Germinal center (tissue), 1 donor: ENCODE measurements at places on chromosomes 16 and 17.
A peak's percentile ranks its signal among the peaks of the same experiment; 100 is the strongest.

DNA sequence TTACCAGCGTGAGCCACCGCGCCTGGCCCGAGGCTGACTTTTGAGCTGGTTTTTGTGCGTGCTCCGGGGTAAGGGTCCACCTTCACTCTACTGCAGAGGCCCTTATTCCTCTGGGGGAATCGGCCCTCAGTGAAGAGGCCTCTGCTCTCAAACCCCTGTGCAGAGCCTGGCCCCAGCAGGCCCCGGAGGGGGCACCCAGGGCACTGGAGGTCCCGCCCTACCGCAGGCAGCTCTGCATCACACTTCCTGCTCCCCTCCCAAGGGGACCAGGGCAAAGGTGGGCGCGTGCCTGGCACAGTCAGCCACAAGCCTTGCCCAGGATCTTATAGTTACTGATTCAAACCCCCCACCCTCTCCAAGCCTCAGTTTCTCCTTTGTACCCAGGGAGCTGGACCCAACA is 3.6 kb upstream of the UBE2I start:
- DNase-seq, result no peak

DNA sequence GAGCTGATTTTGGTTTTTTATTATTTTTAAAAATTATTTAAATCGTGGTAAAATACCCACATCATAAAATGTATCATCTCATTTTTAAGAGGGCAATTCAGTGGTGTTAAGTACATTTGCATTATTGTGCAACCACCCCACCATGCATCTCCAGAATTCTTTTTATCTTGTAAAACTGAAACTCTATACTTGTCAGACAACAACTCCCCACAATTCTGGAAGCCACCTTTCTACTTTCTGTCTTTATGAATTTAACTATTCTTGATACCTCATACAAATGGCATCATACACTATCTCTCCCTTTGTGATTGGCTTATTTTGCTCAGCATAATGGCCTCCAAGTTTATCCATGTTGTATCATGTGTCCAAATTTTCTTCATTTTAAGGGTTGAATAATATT is 97.9 kb downstream of the HS3ST3B1 start:
- no peak for DNase-seq

DNA sequence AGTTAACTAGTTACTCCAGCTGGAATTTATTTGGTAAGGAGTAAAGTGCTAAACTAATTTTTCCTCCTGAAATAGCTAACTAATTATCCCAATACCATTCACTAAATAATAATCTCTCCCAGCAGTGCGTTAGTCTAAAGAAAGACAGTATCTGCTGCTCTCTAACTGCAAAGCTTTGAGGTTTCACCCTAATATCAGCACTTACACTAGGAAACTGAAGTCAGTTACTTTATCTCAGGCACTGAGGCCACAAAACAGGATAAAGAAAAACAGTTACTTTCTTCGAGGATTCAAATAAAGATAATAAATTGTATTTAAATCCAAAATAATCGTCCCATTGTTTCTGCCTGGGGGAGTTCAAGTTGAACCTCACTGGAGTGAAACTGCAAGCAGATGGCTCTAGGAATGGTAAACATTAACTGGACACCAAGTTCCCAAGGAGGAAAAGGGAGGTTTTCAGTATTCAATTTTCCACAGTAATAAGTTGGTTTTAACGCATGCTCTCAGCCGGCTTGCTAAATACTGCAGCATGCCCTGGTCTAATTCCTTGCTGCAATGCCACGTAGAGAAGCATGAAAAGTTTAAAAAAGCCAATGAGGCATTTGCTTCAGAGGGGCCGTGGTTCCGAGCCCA is 20.0 kb upstream of the FOXJ1 start:
- DNase-seq, result no peak

DNA sequence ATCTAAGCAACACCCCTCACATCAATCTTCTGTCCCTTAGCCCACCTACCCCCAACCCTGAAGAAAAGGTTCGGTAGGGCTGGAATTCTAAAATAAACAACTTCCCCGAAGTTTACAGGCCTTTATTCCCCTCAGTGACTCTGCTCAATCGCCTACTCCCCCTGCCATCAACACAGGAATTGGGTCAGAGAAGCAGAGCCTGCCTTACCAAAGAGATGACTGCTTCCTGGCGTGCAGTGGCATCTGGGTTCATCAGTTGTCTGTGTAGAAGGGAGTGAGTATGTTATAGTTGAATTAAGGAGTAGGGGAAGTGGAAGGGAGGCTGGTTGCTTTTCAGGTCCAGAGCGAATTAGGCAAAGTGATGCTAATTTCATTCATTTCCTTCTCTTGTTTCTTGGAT is 12.7 kb downstream of the HEATR9 start:
- no peak for DNase-seq

- no peak for DNase-seq
Measured at GRCh38 chr17:57975044-57975443, 13.0 kb downstream of the VEZF1 start.

GRCh38 chr16:57434003-57434402 is 13.2 kb downstream of the CIAPIN1 start:
- no peak for DNase-seq

DNA sequence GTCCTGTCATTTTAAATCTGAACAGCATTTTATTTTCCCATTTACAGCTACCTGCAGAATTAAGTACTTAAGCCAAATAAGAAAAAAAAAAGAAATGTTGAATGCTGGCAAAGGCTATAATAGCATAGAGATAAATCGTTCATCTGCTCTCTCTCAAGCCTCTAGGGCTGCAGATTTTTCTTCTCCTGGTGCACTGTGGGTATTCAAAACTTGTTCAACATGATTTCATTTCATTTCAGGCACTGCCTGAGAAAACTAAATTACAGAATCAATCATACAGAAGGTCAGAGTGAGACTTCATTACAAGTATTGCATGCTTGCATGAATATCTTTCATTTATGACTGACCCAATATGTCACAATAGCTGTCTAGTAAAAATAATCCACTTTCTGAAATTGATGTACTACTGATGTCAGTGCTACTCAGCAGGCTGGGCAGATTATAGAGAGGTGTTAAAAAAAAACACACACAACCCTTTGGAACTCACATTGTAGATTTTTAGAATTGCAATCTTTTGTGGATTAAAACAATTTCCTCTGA is 86.2 kb downstream of the TOX3 start:
- DNase-seq, result no peak

- no peak for DNase-seq
Measured at GRCh38 chr17:17579691-17580090, 11.8 kb downstream of the PEMT start.

GRCh38 chr17:7133424-7133823 is 18.8 kb upstream of the ASGR2 start:
- DNase-seq, result peak; percentile 56

DNA sequence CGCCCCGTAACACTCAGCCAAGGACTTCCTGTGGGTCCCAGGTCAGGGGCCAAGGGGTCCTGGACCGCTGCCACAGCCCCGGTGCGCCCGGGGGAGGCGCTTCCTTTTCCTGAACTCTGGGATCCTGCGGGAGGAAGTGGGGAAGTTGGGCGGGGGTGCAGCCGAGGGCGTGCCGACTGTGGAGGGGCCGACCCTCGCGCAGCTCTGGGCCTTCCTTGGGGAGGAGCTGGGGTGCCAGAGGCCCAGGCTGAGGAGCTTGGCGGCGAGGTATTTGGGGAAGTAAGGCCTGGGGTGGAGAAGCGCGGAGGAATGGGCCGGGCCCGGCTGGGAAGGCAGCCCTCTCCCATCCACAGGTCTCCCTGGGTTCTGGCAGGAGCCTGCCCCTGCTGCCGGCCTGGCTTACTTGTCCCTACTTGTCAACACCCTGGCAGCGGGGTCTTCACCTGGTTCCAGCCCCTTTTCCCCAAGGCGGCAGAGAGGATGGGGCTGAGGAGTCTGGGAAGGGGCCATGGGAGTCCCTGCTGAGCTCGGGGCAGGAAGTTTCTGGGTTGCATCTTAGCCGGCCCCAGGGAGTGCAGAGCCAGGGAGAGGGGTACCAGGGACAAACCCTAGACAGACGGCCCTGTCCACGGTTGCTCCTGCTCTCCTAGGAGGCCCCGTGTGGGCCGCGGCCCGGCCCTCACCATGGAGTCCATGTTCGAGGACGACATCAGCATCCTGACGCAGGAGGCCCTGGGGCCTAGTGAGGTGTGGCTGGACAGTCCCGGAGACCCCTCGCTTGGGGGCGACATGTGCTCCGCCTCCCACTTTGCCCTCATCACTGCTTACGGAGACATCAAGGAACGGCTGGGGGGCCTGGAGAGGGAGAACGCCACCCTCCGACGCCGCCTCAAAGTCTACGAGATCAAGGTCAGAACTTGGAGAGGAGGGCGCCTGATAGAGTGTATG is 1.7 kb downstream of the TBKBP1 start:
- no peak for DNase-seq

DNA sequence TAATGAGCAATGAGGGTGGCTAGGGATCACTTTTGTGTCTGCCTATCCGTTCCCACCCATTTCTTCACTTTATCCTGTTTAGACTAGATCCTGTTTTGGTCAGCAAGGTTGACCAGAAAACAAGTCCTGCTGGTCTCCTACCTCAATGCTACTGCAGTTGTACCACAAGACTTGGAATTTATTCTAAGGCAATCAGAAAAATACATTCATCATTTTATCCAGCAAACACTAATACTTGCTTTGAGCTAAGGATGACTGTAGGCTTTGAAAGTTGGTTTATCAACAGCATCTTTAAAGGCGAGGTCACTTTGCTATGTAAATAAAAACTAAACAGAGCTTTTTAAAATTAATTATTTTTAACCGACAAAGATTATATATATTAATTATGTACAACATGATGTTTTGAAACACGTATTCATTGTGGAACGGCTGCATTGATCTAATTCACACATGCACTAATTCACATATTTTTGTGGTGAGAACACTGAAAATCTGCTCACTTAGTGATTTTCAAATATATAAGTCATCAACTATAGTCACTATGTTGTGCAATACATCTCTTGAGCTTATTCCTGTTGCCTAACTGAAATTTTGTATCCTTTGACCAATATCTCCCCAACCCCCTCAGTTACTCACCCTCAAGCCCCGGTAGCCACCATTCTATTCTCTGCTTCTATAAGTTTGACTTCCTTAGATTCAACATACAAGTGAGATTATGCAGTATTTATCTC is 125.9 kb upstream of the HS3ST3A1 start:
- no peak for DNase-seq

DNA sequence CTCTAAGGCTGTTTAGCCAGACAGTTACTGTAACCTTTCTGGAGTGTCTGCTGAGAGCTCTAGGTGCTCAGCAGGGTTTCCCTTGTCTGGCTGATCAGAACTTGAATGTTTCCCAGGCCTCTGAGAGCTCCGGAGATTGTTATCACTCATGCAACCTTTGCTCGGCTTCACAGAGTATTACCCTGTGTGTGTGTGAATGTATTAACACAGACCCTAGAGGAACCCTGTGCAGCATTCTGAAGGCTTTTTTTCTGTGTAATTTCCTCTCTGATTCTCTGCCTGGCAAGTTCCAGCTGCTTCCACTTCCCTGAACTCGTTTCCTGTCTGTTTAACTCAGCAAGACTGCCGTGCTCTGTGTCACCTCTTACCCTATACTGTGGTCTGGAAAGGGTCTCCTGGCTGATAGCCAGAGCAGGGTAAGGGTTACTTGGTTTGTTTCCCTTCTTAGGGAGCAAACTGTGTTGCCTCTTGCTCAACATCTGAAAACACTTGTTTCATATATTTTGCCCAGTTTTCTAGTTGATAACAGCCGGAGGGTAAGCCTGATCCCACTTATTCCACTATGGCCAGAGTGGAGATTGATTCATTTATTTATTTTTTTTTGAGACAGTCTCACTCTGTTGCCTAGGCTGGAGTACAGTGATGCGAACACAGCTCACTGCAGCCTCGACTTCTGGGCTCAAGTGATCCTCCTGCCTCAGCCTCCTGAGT is 21.7 kb downstream of the PRMT7 start:
- no peak for DNase-seq

GRCh38 chr16:85935391-85935973 is 36.5 kb downstream of the IRF8 start:
- DNase-seq, result no peak

DNA sequence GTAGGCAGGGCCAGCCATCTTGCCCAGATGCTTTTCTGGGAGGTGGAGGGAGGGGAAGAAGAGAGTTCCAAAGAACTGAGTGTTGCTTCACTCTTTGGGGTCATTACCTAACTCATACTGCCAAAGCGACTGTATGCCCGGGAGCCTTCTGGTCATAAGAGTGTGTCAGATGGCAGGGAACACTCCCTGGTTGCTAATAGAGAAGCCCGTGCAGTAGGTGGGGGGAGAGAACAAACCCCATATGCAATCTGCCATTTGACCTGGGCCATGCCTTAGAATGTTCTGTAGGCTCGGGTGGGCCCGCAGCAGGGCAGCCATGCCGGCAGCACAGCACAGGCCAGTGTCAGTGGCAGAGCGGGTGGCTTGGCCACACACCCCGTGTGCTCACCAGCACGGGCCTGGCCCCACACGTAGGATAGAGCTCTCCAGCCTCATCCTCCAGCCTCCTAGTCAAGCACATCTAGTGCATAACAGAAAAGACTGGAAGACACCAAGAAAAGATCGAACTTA is 120.5 kb downstream of the SOCS1 start:
- no peak for DNase-seq

DNA sequence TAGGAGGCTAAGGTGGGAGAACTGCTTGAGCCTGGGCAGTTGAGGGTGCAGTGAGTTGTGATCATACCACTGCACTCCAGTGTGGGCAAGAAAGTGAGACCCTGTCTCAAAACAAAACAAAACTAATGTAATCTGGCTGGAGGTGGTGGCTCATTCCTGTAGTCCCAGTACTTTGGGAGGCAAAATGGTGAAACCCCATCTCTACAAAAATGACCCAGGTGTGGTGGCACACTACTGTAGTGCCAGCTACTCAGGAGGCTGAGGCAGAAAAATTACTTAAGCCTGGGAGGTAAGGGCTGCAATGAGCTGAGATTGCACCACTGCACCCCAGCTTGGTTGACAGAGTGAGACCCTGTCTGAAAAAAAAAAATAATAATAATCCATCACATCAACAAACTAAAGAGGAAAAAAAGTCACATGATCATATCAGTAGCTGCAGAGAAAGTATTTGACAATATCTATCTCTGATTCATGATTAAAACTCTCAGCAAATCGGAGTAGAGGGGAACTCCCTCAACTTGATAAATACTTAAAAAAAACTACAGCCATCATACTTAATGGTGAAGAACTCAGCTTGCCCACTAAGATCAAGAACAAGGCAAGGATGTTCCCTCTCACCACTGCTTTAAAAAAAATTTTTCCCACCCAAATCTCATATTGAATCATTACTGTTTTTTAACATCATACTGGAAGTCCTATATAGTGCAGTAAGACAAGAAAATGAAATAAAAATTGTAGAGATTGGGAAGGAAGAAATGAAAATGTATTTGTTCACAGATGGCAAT is 31.0 kb downstream of the DHRS7B start:
- no peak for DNase-seq

GRCh38 chr16:65888201-65888600 is 478.3 kb upstream of the CDH5 start:
- no peak for DNase-seq

GRCh38 chr16:30925995-30926811 is 2.8 kb downstream of the FBXL19 start:
- no peak for DNase-seq

DNA sequence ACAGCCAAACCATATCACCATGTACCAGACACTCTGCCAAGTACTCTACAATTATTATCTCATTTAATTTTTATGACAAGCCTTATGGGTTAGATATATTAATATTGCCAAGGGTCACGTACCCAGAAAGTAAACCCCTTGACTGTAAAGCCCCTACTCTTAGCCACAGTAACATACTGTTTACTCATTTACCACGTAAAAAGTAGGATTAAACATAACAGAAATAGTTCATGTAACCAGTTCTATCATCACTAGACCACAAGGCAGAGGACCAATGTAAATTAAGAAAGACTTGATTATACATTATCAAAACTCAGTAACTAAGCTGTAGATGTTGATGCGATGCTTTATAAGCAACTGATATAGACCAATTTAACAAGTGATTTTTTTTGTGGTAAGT is 101.5 kb upstream of the CNTNAP4 start:
- DNase-seq, result no peak
